ENCODE measurements at places on chromosomes 3 and 15.
A peak's percentile ranks its signal among the peaks of the same experiment; 100 is the strongest.

DNA sequence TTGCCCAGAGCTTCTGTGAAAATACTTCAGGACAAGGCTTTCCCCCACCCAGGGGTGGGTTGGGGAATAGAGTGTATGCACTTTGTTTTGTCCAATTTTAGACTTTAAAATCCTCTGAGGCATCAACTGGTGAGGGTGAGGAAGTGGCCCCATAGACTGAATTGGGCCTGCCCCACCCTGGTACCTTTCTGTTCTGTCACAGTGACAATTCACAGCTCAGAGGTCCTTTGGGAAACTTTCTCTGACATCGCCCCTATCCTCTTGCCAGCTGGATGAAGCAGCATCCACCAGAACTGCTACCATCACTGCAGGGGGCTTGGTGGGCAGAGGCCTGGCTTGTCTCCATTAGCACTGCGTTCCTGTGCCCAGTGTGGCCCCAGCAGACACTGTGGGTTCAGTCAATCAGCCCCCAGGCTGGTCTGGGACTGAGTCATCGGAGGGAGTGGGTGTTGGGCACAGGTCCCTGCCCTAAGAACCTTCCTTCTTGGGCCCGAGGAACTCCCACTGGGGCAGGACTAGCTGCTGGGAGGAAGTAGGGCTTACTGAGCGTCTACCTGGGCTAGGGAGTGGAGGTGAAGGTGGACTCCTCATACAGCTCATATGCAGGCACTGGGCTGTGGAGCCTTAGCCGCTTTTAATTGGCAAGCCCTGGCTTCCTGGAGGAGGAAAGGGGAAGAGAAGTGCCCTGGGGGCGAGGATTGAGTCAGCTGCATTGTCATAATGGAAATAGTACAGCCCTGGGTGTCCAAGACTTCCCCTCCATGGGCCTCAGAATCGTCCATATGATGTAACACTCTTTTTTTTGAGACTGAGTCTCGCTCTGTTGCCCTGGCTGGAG, 1.5 kb upstream of the PPM1M start:
- peak overlapping the region; percentile 25 for H3K27ac ChIP-seq
- no peaks in the 10 kb centered on the region for H3K27me3 ChIP-seq
- peaks cover 19% of the 10 kb centered on the region for H3K36me3 ChIP-seq
- no peak overlapping the region for H3K4me3 ChIP-seq
- peaks cover 46% of the 10 kb centered on the region for H3K4me1 ChIP-seq

DNA sequence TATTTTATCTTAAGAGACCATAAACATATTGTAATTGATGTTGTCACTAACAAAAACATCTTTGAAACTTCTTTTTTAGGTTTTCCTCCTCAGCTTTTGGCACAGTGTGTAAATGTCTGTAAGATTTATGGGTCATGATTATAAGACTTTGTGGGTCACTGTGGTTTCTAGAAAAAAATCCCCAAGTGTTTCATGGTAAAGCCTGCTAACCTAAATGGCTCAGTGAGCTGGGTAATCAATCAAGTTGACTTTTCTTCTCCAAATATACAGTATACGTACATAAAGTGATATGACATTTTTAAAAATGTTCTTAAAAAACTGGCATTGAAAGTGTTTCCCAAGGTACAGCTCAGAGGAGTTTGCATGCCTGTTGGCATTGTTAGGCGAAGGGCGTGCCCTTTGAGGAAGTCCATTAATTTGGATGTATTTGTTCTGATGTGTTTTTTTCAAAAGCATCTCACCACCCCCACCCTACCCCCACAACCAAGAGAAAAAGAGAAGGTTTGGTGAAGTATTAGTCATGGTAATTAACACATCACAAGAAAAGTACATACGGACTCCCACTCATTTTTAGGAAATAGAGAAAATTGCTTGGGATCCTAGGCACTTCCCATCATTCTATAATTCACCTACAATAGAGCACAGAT, 385.4 kb upstream of the LRRC3B start:
- no peak overlapping the region for H3K4me3 ChIP-seq
- H3K27me3 ChIP-seq: no peaks in the 10 kb centered on the region
- H3K36me3 ChIP-seq: no peaks in the 10 kb centered on the region
- peak overlapping the region; percentile 47 for H3K27ac ChIP-seq
- no peak for DNase-seq

- H3K36me3 ChIP-seq: no peaks in the 10 kb centered on the region
- no peak overlapping the region for H3K27ac ChIP-seq
- DNase-seq: no peak
- no peak overlapping the region for H3K4me3 ChIP-seq
- H3K27me3 ChIP-seq: no peaks in the 10 kb centered on the region
Measured at GRCh38 chr15:68346979-68347378, 69.4 kb downstream of the FEM1B start.

DNA sequence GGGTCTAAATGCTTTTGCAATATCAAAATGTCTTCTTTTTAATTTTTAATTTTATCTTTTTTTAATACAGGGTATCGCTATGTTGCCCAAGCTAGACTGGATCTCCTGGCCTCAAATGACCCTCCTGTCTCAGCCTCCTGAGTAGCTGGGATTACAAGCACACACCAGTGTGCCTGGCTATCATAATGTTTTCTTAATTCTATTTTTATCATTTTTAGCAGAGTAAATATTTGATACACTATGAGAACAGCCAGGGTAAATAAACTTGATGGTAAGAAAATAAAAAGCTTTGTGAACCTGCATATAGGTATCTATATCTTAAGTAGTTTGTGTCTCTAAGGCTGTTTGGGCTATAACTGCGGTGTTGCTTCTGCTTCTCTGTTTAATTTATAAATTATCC, 60.4 kb downstream of the IL12A start:
- no peaks in the 10 kb centered on the region for H3K4me1 ChIP-seq
- no peaks in the 10 kb centered on the region for H3K27me3 ChIP-seq
- no peak overlapping the region for H3K27ac ChIP-seq
- DNase-seq: no peak
- H3K4me3 ChIP-seq: no peak overlapping the region

GRCh38 chr15:60760646-60761504, 281.9 kb upstream of the ICE2 start:
- H3K4me1 ChIP-seq: no peaks in the 10 kb centered on the region
- no peak overlapping the region for H3K4me3 ChIP-seq
- H3K27ac ChIP-seq: no peak overlapping the region
- H3K36me3 ChIP-seq: no peaks in the 10 kb centered on the region

DNA sequence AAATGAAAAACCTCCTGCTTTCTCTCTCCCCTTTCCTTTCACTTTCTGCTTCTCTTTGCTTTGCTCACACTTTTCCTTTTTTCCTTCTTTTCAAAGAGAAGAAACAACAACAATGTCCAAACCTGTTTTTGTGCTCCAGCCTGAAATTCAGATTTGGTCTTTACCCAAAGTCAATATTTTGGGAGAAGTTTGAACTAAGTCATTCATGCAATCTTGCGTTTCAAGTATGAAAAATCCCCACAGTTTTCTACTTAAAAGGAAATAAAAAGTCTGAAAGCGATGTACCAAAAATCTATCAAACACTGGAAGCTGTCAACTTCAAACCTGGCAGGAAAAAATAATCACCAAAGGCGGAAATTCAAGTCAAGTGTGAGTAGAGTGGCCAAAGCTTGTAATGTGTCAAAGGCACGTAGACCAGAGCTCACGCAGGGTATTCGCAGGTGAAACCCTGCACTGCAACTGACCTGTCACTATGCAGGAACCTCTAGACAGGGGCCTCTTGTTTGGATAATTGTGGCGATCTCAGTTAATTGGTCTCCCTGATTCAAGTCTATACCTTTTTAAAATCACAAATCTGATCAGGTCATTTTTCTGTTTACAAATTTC, 118.8 kb upstream of the GALNT15 start:
- no peak for DNase-seq
- H3K4me3 ChIP-seq: no peak overlapping the region
- peak overlapping the region; percentile 38 for H3K27ac ChIP-seq
- no peaks in the 10 kb centered on the region for H3K36me3 ChIP-seq
- H3K4me1 ChIP-seq: no peaks in the 10 kb centered on the region
- H3K27me3 ChIP-seq: no peaks in the 10 kb centered on the region

GRCh38 chr15:83250781-83251180, 33.7 kb downstream of the BNC1 start:
- peaks cover 5% of the 10 kb centered on the region for H3K4me1 ChIP-seq
- H3K4me3 ChIP-seq: no peak overlapping the region
- DNase-seq: no peak
- no peaks in the 10 kb centered on the region for H3K36me3 ChIP-seq

DNA sequence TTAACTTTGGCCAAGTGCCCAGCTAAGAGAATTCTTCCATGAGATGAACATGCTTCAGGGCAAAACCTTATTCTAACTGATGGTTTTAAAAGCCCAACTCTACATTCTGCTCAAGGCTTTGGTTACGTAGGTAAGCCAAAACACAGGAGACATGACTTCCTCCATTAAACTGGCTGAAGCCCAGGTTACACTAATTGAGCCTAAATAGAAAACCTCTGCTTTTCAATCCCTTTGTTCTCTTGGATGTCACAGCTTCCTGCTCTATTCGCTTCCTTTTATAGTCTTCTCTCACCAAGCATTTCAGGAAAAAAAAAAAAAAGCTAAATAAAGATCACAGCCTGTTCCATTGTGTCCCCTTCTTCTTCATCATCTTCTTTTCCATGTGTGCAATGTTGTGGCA, 420.4 kb downstream of the TIGIT start:
- no peaks in the 10 kb centered on the region for H3K27me3 ChIP-seq
- no peak overlapping the region for H3K4me3 ChIP-seq
- DNase-seq: no peak
- no peaks in the 10 kb centered on the region for H3K36me3 ChIP-seq
- H3K27ac ChIP-seq: no peak overlapping the region
- H3K4me1 ChIP-seq: no peaks in the 10 kb centered on the region

DNA sequence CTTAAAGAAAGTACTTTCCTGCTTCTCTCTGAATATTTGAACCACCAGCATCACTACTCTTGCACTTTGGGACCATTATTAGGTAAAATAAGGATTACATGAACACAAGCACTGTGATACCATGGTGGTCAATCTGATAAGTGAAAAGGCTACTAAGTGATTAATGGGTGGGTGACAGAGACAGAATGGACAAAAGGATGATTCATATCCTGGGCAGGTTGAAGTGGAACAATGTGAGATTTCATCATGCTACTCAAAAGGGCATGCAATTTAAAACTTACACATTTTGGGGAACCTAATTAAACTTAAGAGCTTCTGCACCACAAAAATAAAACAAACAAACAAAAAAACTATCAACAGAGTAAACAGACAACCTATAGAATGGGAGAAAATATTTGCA, 172.0 kb upstream of the CD96 start:
- H3K27ac ChIP-seq: no peak overlapping the region
- no peak overlapping the region for H3K4me3 ChIP-seq
- no peaks in the 10 kb centered on the region for H3K27me3 ChIP-seq
- H3K4me1 ChIP-seq: no peaks in the 10 kb centered on the region

DNA sequence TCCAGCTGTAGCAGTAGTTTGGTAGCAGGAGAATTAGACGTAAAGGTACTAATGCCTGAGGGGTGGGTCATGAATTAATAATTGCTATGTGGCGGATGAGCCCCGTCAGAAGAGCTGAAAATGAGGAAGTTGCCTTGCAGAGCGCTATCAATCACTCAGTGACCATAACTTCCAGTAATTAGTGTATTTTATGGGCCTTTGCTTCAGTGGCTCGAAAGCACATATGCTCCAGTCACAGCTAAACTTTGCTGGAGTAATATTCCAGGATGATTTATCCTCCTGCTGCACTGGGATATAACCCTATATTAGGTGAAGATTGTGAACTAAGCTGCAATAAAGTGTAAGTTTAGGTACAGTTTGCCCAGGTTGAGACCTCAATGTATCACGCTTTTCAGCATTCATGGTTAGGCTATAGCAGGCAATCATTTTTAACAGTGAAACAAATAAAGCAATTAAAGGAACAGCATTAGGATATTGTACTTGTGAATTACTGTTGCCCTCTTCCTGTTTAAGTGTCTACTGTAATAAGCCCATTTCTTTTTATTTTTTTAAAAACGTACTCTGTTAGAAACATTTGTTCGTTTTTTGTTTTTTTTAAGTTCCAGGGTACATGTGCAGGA, 104.6 kb upstream of the SKOR1 start:
- H3K36me3 ChIP-seq: no peaks in the 10 kb centered on the region
- H3K27me3 ChIP-seq: no peaks in the 10 kb centered on the region
- H3K4me3 ChIP-seq: no peak overlapping the region
- DNase-seq: no peak
- no peaks in the 10 kb centered on the region for H3K4me1 ChIP-seq

- no peaks in the 10 kb centered on the region for H3K36me3 ChIP-seq
- no peak overlapping the region for H3K27ac ChIP-seq
- no peak for DNase-seq
Measured at GRCh38 chr3:111218615-111219014, 147.0 kb downstream of the NECTIN3 start.

GRCh38 chr15:59232476-59232875, 25.8 kb downstream of the LDHAL6B start:
- H3K27ac ChIP-seq: peak overlapping the region; percentile 27
- no peaks in the 10 kb centered on the region for H3K27me3 ChIP-seq
- no peak for DNase-seq
- H3K36me3 ChIP-seq: no peaks in the 10 kb centered on the region

GRCh38 chr3:47617086-47618010, 38.7 kb upstream of the CSPG5 start:
- H3K4me1 ChIP-seq: peaks cover 5% of the 10 kb centered on the region
- H3K36me3 ChIP-seq: peaks cover 22% of the 10 kb centered on the region
- no peak overlapping the region for H3K27ac ChIP-seq
- no peak for DNase-seq
- H3K27me3 ChIP-seq: no peaks in the 10 kb centered on the region

DNA sequence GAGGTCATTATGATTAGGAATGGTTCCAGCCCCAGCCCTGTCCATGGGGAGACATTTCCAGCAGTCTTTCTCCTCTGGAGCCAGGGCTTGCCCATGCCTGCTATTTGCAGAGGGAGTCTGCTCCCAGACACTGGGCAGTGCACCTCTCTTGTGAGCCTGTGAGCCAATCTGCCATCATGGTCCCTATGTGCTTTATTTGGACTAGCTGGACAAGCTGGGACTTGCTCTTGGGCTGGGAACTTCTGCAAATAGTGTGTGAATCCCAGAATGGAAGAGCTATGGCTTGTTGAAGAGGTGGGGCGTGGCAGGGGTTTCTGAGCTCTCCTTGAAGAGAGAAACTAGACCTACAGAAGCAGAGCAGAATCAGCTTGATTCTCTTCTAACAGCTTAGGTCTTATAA, 53.7 kb upstream of the KY start:
- H3K27me3 ChIP-seq: no peaks in the 10 kb centered on the region
- H3K36me3 ChIP-seq: no peaks in the 10 kb centered on the region
- H3K27ac ChIP-seq: no peak overlapping the region

DNA sequence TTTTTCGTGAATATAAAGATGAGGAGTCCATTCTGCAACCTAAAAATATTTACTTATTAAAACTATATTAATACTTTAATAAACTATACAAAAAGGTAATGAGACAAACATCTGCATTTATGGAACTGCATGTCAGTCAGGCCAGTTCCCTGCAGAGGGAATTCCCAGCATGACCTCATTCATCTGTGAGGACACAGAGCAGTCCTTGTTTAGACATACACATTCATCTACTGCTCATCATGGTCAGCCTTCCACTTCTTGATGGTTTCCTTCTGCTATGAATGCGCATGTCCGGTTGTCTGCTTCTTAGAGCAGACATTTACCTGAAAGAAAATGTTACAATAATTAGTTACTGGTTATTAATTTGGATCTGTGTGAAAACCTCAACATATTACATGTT, 3.3 kb upstream of the ACTR8 start:
- H3K4me1 ChIP-seq: peaks cover 5% of the 10 kb centered on the region
- H3K27me3 ChIP-seq: no peaks in the 10 kb centered on the region
- H3K27ac ChIP-seq: no peak overlapping the region
- H3K4me3 ChIP-seq: no peak overlapping the region
- DNase-seq: no peak

- no peaks in the 10 kb centered on the region for H3K4me1 ChIP-seq
- no peaks in the 10 kb centered on the region for H3K36me3 ChIP-seq
- H3K4me3 ChIP-seq: no peak overlapping the region
- H3K27ac ChIP-seq: no peak overlapping the region
Measured at GRCh38 chr3:134094491-134094890, 64.8 kb upstream of the SLCO2A1 start.

Measured in spinal cord (tissue), 10 donors.